ENCODE measurements at places on chromosomes 2 and 18.

- DNase-seq, result no peak
Observed at GRCh38 chr18:38886235-38886634, 1320.6 kb upstream of the CELF4 start.

DNA sequence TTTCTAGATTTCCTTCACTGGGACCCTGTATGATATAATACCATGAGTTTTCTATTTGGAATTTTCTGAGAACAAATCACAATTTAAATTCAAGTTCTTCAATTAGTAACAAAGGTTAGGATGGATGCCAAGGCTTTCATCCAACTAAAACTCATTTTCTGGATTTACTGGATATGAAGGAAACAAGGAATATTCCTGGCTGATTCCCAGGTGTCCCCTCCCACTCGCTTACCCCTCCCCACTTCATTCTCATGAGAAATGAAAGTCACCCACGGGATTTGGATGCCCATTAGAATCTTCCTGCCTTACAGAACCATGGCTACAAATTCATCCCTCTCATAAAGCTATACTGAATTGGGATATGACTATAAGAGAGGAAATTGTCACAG is 40.0 kb downstream of the RNU4ATAC start:
- DNase-seq, result no peak

DNA sequence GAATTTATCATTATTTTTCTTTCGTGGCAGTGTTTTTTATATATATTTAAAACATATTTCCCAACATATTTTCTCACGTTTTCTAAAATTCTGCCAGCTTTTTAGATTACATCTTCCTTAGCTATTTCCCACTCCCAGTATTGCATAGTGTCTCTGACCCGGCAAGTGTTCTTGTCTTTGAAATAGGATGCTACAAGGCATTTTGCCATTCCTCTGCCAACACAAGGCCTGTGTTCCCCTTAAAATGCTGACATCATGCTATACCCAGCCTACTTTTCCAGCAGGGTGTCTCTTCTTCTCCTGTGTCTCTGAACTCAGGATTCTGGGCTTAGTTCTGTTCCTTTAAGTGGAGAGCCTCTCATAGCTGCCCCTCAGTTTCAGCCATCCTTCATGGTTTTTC is 115.2 kb downstream of the DIS3L2 start:
- DNase-seq, result no peak

- DNase-seq, result no peak
Observed at GRCh38 chr2:205527801-205528200, 154.5 kb upstream of the NRP2 start.

DNA sequence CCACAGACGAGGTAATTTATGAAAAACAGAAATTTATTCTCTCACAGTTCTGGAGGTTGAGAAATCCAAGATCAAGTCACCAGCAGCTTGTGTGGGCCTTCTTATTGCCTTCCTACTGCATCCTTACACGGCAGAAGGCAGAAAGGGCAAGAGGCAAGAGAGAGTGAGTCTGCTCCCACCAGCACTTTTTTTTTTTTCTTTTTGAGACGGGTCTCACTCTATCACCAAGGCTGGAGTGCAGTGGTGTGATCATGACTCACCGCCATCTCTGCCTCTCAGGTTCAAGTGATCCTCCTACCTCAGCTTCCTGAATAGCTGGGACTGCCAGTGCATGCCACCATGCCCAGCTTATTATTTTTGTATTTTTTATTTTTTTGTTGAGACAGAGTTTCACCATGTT is 78.5 kb upstream of the HK2 start:
- no peak for DNase-seq

DNA sequence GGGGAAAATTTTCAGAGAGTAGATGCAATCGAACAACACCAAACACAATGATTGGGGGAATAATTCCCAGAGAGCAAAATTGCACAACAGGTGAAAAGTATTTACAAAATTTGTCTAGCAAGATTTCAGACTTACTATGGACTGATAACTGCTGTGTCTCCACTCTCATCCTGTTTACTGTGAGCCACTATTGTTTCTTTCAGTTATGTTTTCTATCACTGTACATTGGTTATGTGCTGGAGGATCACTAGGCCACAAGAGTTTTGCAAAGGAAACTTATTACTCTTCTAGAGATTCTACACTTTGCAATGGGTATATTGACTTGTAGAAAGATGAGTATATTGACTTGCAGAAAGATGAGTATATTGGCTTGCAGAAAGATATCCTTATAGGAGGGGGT is 934.1 kb upstream of the CRIM1 start:
- no peak for DNase-seq

DNA sequence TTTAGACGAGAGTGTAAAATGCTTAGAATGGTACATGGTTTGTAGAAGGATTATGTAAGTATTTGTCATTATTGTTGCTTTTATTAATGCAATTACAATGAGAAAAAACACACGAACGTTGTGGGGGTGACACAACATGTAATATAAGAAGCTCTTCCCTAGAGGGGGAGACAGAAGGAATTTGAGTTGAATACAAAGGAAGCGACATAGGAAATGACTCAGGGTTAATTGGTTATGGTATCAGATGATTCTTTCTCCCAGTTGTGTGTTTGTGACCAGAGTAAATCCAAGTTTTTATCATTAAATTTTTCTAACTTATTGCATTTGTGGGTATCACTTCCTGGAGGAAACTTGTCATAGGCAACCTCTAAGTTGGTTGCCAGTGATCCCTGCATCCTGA is 625.6 kb upstream of the CDH2 start:
- DNase-seq, result no peak

DNA sequence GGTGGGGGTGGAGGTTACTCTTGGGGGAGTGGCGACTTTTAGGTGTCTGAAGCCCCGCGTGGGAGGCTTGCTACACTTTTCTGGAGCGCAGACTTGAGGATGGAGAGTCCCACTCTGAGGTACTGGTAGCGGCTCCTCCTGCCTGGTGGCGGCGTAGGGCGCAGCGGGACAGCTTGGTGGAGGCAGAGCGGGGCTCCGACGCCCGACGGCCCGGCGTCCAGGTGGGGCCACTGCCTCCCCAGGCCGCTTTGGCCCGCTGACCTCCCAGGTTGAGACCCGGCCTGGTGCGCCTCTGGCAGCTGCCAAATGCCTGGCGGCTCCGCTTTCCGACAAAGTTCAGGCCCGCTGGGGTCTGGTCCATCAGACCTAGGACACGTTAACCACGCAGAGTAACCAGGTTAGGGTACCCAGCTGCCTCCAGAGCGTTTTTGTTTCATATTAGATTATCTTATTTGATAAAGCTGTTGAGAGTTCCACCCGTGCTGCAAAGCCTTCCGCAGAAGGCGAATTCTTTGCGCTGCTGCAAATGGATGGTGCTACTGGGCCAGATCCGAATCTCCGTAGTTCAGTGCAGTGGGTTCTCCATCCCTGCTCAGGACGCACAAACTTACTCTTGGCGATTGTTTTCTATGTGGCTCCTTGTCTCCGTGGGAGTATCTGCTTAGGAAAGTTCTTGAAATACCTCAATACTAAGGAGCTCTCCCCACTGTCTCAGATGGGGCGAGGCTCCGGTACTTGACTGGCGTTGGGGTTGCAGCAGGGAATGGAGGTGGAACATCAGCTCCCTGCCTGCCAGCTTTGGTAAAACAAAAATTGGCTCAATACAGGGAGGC is 405.9 kb downstream of the XIRP2 start:
- peak; percentile 28 for DNase-seq

All from activated T-cell treated with anti-CD3 and anti-CD28 coated beads, Interleukin-2, amount 50 U/mL, for 48 hours (primary cell).